ENCODE measurements at places on chromosomes 5 and 9.
A peak's percentile ranks its signal among the peaks of the same experiment; 100 is the strongest.

- DNase-seq: no peak
Measured at GRCh38 chr5:172065431-172066065, 59.1 kb upstream of the FBXW11 start.

DNA sequence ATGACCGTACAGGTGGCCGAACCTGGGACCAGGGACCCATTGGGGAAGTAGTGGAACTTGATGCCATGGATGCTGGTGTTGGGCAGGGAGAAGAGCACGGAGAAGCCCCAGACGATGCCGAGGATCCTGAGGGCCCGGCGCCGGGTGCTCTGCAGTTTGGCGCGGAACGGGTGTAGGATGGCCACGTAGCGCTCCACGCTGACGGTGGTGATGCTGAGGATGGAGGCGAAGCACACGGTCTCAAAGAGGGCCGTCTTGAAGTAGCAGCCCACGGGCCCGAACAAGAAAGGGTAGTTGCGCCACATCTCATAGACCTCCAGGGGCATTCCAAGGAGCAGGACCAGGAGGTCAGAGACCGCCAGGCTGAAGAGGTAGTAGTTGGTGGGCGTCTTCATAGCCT lies 585 bp downstream of the NMUR2 start:
- no peak for DNase-seq

DNA sequence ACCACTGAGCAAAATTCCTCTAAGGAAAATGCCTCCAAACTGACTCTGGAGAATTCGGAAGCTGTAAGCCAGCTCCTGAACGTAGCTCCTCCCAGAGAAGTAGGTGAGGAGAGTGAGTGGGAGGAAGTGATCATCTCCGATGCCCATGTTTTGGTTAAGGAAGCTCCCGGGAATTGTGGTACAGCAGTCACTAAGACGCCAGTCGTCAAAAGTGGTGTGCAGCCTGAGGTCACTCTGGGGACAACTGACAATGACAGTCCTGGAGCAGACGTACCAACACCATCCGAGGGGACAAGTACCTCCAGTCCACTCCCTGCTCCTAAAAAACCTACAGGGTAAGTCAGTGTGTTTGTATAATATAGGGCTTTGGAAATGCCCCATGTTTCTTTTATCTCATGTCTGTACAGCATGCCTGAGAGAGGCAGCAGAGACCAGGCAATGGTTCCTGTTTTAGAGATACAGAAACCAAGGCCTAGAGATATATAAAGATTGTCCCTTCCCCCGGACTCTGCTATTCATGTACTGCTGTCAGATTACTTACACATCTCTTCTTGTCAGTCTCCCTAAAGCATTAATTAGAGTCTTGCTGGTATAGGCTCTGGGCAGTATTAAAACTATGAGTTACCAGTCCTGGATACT lies 23.9 kb downstream of the HMGXB3 start:
- DNase-seq: no peak

DNA sequence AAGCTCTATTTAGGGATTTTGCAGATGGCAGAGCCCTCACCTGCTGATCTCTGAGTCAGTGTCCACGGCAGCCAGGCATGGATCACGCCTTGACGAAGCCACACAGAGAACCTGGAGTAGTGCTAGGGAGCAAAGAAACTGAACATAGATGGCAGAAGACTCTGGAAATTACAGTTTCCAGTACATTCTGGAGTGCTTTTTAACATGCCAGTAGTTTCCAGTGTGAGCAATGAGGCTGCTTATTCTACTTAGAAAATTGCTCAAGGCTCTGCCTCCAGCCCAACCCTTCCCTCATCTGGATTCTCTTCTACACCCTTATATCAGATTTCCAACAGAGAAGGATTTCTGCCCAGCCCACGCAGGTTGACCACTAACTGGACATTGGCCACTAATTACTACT lies 203.3 kb downstream of the ADAMTS12 start:
- DNase-seq: no peak

DNA sequence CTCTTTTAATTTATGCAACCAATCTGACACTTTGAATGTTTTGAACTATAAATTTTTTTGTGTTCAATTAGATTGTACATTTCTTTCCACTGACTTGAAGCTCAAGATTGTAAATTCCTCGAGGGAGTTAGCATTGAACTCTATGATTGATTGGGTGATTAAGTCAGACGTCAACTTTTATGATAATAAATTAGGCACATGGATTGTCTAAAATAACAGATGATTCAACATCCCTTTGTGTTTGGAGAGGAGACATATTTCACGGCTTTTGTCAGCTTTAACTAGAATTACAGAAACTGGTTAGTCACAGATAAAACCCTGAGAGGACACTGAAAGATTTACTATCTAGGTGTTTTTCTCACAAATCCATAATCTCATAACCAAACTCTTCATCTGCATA lies 32.7 kb upstream of the TXNDC8 start:
- DNase-seq: peak; percentile 69

- peak; percentile 27 for DNase-seq
Measured at GRCh38 chr9:37936965-37937364, 33.0 kb upstream of the SLC25A51 start.
